ENCODE measurements at places on chromosomes 13 and 19.

DNA sequence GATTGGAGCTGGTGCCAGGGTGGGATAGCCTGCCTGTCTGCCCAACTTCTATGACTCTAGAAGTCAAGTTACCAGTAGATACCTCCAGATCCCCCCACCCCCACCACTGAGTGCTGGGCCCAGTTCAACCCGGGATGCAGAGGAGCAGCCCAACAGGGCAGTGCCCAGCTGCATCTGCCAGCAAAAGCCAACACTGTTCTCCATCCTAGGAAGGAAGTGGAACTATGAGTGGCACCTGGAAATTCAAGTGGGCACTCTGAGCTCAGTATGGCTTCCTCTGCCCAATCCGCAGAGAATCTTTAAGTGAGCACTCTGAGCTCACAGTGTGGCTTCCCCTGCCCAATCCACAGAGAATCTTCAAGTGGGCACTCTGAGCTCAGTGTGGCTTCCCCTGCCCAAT is 14.2 kb downstream of the TUBGCP3 start:
- DNase-seq: no peak

- DNase-seq: no peak
Measured at GRCh38 chr19:7783991-7784423, 21.0 kb downstream of the CLEC4M start.

GRCh38 chr13:59631271-59631670 is 532.5 kb downstream of the DIAPH3 start:
- DNase-seq: no peak

GRCh38 chr19:788983-789700 is 8.1 kb upstream of the PTBP1 start:
- no peak for DNase-seq

GRCh38 chr19:47094557-47095475 is 18.8 kb downstream of the ZC3H4 start:
- peak; percentile 52 for DNase-seq

DNA sequence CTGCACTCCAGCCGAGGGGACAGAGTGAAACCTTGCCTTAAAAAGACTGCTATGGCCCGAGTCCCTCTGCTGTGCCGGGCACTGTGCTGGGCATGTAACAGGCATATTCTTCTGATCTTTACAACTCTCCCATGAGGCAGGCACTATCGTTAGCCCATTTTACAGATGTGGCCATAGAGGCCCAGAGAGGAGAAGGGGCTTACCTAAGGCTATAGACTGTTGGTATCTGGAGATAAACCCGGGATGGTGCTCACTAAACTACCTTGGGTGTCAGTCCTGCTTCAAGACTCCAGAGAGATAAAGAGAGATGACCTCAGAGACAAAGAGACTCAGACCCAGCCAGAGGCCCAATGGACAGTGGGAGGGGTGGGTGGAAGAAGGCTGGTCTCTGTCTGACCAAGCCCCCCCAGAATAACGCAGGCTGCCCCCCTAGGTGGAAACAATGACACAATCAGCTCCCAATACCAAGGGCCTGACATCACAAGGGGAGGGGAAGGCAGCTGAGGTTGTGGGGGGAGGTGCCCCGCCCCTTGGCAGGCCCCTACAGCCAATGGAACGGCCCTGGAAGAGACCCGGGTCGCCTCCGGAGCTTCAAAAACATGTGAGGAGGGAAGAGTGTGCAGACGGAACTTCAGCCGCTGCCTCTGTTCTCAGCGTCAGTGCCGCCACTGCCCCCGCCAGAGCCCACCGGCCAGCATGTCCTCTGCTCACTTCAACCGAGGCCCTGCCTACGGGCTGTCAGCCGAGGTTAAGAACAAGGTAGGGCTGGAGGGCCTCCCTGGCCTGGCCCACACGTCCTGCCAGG is at the start of gene CNN1:
TSS of gene CNN1 (plus strand) at position 620 of the 805 bp plus-strand sequence. CDS start at position 697, 77 bp downstream.
- DNase-seq: no peak

DNA sequence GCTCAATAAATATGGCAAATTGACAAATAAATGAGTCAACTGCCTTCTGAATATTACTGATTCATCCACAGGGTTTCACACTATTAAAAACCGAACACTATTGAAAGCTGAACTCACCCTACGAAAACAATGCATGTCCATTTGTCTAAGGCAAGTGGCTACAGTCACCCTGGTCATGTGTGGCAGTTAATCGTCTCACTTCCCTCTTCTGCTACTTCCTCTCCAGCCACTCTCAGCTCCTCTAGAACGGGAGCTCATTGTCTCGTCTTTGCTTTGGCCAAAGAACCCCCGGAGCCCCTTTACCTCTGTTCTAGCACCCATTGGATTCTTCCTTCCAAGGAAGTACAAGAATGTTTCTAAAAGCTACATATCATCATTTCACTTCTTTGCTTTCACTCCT is 74.4 kb upstream of the ZNF599 start:
- no peak for DNase-seq

DNA sequence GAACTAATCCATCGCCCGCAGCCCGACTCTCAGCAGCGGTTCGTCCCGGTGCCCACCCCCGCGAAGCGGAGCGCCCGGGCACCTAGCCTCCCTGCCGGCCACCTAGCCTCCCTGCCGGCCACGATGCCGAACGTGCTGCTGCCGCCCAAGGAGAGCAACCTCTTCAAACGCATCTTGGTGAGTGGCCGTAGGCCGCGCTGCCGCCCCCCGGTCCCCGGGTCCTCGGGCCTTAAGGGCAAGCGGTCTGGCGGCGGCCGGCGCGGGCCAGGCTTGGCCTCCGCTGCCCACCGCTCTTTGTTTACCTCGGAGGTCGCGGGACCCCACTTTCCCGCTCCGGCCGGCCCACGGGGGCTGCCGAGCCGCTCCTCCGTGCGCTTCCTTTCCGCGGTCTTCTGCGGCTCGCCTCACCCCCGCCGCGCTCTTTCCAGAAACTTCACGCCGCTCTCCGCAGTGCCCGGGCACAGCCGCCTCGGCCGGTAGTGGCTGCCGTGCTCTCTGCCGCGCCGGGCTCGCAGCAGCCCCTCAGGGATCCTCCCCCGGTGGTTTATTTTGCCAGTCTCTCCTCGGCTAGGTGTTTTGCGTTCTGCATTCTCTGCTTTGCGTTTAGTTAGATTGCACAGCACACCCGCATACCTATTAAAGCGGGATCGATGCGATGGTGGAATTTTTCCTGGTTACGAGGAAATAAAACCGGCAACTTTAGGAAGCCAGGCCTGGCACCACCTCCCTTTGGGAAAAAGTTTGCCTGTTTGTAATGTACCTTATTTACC is 524 bp downstream of the NAA16 start:
- DNase-seq: peak; percentile 53

GRCh38 chr13:109401307-109401706 is 385.1 kb downstream of the IRS2 start:
- no peak for DNase-seq

GRCh38 chr19:7860714-7861618 is 13.2 kb downstream of the PRR36 start:
- DNase-seq: no peak

DNA sequence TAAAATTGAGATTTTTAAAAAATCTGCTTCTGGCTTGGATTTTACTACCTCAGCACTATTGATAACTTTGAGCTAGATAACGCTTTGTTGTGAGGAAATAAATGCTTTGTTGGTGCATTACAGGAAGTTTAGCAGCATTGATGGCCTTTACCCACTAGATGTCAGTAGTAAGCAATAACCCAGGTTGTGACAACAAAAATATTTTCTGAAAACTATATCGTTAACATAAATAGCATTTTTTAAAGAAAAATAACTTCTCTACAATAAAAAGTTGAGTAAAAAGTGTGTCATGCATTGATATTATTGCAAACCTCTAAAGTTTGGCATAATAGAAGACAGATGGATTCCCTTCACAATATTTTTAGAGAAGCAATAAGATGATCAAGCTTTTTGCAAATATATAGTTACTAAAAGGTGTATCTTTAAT is 1246.5 kb downstream of the UQCRFS1 start:
- no peak for DNase-seq

DNA sequence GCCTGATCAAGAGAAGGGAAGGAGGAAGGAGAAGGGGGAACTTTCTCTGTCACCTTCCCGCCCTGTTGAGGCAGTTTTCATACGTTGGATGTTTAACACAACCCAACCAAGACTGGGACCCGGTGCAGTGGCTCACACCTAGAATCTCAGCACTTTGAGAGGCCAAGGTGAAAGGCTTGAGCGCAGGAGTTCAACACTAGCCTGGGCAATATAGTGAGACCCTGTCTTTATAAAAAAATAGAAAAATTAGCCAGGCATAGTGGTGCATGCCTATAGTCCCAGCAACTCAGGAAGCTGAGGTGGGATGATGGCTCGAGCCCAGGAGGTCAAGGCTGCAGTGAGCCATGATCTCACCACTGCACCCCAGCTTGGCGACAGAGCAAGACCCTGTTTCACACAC is 59.4 kb upstream of the PEG3 start:
- DNase-seq: no peak

- DNase-seq: no peak
Measured at GRCh38 chr13:107329991-107330390, 762.1 kb upstream of the ARGLU1 start.

GRCh38 chr13:71759651-71760511 is 107.1 kb downstream of the DACH1 start:
- no peak for DNase-seq

DNA sequence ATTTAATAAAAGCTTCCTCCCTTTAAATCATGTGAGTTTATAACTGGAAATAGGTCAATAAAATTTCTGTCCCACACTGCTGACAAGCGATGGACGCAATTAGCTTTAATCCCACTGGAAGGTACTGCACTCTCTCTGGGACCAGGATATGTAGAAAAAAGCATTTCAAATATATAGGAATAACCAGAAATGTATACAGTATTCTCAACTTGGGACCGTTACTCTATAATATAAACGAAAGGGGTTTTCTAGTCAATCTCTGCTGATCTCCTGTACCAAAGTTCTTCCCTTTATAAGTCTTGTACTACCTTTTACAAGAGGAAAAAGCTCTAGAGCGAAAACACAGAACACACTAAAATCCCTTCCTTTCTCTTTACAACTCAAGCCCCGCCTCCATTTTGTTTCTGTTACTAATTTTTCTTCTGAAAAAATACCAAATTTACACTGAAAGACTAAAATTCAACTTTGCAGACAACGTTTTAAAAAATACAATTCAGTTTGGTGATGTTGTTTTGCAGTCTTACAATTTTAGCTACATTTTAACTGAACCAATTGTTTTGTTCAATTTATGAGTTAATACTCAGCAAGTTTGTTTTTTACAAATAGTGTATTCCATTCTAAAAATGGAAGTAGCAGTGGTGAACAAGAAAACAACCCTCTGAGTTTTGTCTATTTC is 1.7 kb upstream of the USPL1 start:
- DNase-seq: peak; percentile 18

- DNase-seq: peak; percentile 16
Measured at GRCh38 chr13:58953638-58954037, 1210.1 kb downstream of the DIAPH3 start.

DNA sequence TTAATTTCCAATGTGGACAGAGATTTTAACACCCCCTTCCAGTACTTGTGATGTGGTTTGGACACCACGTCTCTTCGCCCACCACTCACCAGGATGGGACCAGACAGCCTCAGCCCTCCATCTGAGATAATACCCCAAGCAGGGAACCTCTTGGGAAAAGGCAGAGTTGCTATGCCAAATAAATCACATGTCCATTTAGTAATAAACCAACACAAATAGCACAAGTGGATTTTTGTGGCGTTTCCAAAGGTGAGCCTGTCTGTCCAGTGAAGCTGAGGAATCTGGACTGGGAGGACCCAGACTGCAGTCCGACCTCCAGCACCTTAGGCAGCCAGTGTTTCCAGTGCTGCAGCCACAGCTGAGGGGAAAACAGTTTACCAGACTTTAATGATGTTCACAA is 34.1 kb upstream of the GAS6 start:
- no peak for DNase-seq

DNA sequence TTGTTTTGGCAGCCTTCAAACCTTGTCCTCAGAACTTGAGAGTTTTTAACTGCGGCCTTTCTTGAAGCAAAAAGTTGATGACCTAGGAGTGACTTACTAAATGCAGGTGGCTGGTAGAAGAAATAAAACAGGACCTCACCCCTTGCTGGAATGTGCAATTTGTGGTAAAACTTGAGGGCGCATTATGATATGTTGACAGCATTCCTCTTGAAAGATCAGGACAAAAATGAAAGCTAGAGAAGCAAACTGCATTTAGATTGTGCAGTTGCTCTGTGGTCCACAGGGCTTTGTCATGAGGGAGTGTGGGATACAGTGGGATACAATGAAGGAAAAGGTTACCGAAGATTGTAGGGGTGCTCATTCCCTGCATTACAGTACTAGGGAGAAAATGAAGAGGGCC is 504.2 kb downstream of the GPC6 start:
- no peak for DNase-seq

DNA sequence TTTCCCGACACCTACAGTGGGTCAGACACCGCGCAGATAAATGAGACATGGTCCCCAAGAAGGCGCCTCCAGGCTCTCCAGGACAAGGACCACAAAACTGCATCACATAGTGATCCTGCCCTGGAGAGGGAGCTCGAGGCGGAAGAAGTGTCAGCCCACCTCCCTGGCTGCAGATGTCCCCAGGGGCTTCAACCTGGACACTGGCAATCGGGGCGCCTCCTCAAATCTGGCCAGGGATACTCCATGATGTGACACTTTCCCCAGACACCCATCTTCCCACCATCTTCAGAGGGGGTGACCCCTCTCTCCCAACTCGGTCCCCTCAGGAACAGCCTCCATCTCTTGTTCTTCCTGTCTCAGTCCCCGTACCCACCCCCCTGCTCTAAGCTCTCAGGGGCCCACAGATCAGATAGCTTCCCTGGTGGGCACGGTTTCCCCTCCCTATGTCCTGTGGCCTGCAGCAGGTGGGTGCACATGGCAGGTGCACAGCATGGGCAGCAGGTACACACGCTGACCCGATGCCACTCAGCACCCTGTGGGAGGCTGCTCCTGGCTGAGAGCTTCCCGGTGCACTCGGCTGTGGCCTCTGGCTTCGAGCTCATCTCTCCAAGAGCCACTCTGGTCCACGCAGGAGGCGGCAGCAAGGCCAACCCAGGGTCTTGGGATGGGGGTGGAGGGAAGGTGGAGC is 61.2 kb downstream of the PEPD start:
- DNase-seq: no peak

- no peak for DNase-seq
Measured at GRCh38 chr13:75136151-75136550, 345.8 kb downstream of the TBC1D4 start.

GRCh38 chr13:77698201-77699058 is 943 bp downstream of the SLAIN1 start:
- DNase-seq: peak; percentile 71

All from GM20000 (cell line).